ENCODE measurements at places on chromosomes 2 and 18. TPM values are rescaled to one million over a fixed set of nuclear protein-coding genes. Genes with fewer than 3 reads are reported as not detected.

Gene AQP12A
- not detected for total RNA-seq

Gene IER3IP1
- total RNA-seq = 45.3 TPM

Gene SULT1C4
- 1.7 TPM for total RNA-seq

Gene RAB11FIP5
- total RNA-seq = 15.5 TPM

Gene GKN2
- total RNA-seq = not detected

Gene ALPI
- total RNA-seq = not detected
